ENCODE measurements at places on chromosomes 5 and 9.
A peak's percentile ranks its signal among the peaks of the same experiment; 100 is the strongest.

DNA sequence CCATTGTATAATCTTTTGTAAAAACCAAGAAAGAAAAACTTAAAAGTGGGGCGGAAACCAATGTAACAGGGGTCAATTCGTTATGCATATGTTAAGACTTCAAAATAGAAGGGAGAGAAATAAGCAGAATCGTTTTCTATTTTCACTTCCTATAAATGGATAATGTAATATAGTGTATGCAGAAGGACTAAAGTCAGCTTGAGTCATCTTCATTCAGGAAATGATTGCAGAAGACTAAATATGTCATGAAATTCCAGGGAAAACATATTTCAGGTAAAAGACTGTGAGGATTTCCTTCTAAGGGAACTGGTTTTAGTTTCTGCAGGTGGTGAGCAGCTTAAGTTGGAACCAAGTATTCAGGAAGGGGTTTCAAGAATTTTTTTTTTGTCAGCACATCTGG, 753.3 kb downstream of the IRX1 start:
- no peak for DNase-seq

- DNase-seq = no peak
Observed at GRCh38 chr9:115204904-115205453, 87.0 kb upstream of the TNC start.

DNA sequence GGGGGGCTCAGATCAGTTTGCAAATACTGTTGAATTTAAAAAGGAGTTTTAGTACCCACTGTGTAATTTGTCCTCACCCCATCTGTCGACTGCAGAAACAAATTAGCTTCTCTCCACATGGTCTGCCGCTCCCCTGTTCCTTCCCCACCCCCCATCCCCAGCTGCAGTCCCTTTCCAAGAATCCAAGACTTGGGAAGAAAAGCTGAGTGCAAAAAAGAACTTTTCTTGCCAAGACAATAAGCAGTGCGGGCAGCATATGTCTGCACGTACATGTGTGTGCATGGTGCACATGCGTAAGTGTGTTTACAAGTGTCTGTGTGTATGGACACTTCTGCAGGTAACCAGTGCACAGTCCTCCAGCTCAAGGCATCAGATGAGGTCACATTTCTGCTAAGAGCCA, 125.7 kb upstream of the SMIM23 start:
- DNase-seq = peak; percentile 81

- no peak for DNase-seq
Observed at GRCh38 chr5:174310706-174311105, 265.2 kb downstream of the NSG2 start.

DNA sequence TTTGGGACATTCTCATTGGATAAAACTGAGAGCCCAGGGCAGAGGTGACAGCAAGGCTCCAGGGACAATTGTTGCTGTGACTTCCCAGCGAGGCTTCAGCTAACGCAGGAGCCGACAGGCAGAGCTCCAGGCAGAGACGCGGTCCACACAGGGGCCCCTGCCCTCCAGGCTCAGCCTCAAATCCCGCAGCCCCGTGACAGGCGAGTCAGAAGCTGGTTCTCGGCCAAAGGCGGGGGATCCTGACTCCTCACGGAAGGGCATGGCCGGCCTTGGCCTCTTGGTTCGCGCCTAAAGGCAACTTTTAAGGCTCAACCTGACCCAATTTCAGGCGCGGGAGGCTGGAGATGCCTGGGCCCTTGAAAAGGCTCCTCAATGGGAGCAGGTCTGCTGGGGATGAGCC, 21.3 kb downstream of the SLC12A7 start:
- no peak for DNase-seq

DNA sequence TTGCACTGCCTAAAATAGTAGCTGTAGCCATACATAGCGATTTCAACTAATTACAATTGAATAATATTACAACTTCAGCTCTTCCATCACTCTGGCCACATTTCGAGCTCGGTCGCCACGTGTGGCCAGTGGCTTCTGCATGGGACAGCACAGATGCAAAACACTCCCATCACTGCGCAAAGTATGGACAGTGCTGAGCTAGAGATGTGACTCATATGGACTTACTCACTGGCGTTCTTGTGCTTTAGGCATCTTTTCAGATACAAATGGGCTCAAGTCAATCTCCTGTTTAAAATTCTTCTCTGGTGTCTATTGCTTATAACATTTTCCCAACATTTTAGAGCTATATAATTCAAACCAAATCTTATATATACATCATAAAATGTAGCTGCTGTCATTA, 222.7 kb downstream of the ELAVL2 start:
- no peak for DNase-seq

GRCh38 chr9:133792721-133793470, 54.7 kb upstream of the SARDH start:
- no peak for DNase-seq

GRCh38 chr5:145499483-145499882, 335.7 kb downstream of the PRELID2 start:
- DNase-seq = no peak

DNA sequence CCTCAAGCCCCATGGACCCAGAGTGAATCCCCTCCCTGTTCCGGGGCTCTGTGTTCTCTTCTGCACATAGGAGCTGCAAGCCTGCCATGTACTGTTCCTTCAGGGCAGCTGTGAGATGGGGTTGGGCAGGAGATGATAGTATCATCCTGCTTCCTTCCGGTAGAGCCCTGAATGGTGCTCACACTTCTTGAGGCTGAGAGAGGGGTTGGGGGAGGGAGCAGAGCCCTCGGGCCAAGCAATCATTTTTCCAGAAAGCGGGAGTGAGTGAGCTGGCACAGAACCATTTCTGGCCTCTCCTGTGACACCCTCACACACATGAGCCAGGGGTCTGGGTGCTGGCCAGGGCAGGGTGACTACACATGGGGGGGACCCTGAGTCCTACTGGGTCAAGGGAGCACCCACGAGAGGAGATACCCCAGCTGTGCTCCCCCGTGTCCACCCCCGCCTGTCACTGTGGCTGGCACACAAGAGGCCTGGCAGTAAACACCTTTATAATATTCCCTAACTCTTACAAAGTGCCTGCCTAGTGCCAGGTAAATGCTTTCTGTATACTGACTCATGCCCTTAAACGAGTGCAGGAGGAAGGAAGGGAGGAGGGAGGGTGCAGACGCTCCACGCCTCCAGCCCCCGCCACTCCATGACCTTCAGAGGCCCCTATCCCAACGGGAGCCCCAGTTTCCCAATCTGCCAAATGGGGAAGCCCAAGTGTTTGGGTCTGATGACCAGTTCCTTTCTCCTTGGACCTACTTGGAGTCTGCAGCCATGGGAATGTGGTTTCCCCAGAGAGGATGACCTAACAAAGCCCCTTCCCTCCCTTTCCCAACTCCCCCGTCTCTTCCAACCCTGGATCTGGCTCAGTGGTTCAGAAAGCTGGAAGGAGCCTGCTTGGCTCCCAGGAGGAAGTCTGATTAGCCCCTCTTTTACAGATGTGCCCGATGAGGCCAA, 15.5 kb downstream of the AKNA start:
- no peak for DNase-seq

DNA sequence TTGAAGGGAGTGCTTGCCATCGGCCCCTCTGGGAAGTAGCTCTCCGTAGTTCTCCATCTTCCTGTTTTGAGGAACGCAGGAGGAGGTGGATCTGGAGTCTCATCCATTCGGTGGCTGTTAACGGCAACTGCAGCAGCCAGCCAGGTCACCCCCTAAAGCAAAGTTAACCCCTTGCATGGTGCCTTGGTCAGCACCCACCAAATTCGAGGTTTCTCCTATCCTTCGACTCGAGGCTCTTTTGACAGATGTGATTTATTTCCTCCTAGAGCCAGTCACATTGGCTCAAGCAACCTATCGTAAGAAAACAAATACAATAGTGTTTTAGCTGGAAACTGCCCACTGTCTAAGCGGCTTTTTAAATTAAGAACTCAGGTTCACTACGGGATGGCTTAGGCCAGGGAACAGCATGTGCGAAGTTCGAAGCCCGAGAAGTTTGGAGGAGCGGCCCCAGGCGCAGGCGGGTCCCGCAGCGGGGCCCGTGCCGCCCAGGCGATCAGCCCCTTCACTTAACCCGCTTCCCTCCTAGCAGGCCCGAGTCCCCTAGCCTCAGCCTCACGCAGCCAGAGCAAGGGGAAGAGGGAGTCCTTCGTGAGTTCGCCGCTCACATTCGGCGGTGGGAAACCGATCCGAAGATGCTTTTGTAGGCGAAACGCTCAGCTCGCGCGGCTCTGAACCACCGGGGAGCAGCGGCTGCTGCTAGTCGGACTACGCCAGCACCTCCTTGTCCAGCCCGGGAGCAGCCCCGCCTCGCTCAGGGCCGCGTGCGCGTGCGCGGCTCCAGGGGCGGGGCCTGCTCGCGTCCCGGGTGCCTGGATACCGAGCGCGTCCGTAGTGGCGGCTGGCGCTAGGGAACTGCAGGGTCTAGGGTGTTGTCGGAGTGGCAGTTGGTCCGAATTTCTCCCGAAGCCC, at the start of gene ROPN1L:
ROPN1L (plus strand) TSS at position 797 of the 909 bp plus-strand sequence. CDS start 289 bp downstream, outside the sequence.
- DNase-seq = peak; percentile 72

DNA sequence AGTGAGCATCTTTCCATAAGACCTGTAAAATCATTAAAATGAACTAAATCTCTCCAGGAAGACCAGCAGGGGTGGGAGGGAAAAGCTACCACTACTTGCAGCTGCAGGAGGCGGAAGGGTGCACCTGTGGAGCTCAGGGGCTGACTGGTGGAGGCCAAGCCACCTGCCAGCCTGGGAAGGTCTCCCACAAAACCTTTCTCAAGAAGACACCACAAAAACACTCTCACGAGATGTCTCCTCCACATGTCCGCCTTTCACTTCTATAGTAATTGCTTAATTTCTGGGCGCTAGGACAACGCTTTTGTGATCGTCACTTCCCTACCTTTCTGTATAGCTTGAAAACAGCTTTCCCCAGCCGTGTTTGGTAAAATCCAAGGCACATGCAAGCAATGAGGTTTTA, 114.4 kb downstream of the ROR2 start:
- no peak for DNase-seq

GRCh38 chr5:150946351-150946905, 41.6 kb upstream of the ZNF300 start:
- DNase-seq = peak; percentile 88

Measured in skin of body (tissue), 3 donors.